T-cell (primary cell): ENCODE measurements at places on chromosomes 2 and 18.

DNA sequence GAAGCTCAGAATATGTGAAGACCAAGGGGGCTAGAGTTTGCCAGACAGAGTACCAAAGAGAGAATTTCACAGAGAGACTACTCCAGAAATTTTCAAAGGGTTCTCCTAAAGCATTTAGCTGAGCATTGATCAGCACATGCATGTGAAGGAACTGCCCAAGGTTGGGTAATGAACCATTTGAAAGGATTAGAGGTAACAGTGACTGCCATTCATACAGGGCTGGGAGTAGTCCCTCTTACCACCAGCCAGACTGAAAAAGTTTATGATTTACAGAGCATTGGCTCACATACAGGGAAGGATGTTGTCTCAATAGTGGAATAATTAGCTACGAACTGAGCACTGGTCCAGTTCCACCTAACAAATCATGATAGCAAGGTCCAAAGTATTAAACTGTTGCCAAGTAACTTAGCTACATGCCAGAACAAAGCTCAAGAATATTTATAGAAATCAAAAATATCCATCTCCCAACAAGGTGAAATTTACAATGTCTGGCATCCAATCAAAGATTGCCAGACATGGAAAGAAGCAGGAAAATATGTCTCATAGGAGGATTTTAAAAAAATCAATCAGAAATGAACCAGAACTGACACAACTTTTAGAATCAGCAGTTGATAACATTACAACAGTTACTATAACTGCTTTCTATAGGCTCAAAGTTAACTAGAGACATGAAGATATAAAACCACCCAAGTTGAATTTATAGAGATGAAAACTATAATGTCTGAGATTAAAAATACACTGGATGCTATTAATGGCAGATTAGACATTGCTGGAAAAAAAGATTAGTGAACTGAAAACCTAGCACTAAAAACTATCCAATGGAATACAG, 25.7 kb upstream of the RNF103 start:
- DNase-seq, result no peak

DNA sequence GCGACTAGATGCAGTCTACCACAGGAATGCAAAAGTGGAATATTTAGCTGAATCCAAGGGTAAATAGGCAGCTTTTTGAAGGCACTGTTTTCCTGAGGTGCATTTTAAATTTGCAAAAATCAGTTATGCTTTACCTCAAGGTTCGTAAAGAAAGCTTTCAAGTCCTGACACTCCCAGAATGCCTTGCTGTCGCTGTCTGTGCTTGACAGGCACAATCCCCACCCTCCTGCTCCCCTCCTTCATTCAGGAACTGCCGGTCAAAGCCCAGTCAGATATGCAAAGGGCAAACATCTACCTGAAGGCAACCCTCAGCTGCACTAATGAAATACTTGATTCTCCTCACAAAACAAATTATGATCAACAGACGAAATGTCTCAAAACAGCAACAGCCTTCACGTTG, 97.4 kb upstream of the DDX18 start:
- no peak for DNase-seq

DNA sequence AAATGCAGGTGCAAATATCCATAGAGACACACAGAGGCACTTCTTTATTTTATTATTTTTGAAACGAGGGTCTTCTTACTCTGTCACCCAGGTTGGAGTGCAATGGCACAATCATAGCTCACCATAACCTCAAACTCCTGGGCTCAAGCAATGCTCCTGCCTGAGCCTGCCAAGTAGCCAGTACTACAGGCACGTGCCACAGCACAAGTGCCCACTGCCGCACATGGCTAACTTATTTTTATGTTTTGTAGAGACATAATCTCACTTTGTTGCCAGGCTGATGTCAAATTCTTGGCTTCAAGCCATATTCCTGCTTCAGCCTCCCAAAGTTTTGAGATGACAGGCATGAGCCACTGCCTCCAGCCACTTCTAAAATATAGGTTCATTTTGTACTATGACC, 537.6 kb downstream of the THSD7B start:
- DNase-seq, result no peak

GRCh38 chr2:108079736-108080135, 93.4 kb downstream of the SLC5A7 start:
- DNase-seq, result no peak

DNA sequence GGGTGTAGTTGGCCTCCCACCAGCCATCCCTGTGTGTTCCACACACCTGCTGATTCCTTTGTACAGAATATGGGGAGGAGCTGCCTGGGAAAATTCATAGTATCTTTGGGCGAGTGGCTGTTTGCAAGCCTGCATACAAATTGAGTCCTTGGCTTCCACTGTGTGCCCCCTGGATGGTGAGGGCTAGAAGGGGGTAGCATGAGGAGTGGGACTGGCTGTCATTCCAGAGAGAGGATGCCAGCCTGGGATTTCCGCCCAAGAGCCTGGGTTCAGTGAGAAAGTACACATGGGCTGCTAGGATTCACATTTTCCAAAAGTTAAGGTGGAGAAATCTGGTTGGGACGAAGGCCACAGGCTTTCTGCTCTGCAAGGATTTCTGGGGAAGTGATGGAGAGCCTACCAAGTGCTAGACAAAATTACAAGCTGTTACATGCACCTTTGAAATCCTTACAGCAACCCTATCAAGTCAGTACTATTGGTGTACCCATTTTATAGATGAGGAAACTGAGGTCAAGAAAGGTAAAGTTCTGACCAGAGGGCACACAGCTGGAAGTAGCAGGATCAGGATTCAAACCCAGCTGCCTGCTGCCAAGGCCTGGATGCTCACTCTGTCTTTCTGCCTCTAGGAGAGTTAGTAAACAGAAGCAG, 606 bp upstream of the TOGARAM2 start:
- no peak for DNase-seq

DNA sequence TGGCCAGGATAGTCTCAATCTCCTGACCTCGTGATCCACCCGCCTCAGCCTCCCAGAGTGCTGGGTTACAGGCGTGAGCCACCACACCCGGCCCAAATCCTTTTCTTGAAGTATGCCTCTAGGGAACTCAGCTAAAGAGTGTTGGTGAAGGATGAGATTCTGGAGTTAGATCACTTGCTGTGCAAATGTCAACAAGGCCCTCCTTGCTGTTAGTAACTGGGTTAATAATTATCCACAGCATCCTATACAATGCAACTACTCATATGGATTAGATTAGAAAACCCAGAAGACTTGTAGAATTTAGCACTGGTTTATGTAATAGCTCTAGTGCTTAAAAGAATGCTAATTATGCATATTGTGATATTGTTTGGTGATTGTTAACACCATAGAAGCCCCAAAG, 310.8 kb upstream of the TFPI start:
- no peak for DNase-seq
